ENCODE measurements at places on chromosomes 4 and X.

GRCh38 chr4:41839916-41840854 lies 91.7 kb upstream of the PHOX2B start:
- peaks cover 8% of the 10 kb centered on the region for H3K27me3 ChIP-seq
- DNase-seq = no peak
- H3K4me3 ChIP-seq = no peak overlapping the region

- no peaks in the 10 kb centered on the region for H3K4me1 ChIP-seq
- H3K36me3 ChIP-seq = no peaks in the 10 kb centered on the region
Measured at GRCh38 chrX:7068939-7069367, 78.6 kb upstream of the STS start.

- no peaks in the 10 kb centered on the region for H3K27me3 ChIP-seq
- no peak for DNase-seq
- no peak overlapping the region for H3K27ac ChIP-seq
Measured at GRCh38 chr4:163111588-163111987, 55.1 kb downstream of the NAF1 start.

DNA sequence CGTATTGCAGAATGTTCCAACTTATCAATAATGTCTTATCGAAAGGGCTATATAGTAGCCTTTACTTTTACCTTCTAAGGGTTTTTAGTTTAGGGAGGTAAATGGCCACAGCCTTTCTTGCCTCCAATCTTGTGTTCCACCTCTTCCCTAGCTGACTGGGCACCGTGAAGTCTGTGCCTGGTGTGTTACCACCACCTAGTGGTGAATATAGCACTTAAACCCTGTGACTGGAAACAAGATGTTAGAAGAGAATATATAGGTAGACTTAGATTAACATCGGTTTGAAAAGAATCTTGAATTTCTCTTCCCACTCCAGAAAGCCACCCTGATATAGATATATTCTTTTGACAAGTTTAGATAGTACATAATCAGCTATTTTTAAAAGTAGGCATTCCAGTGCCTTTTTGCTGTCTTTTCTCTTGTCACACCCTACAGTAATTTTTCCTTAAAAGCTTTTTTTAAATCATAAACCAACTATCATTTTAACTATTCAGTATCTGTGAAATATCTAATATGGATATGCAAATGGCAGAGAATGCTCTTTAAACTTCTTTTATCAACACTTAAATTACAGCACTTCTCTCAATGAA lies 27.8 kb upstream of the ADH7 start:
- H3K27ac ChIP-seq = no peak overlapping the region
- no peak overlapping the region for H3K4me3 ChIP-seq
- no peaks in the 10 kb centered on the region for H3K27me3 ChIP-seq
- no peaks in the 10 kb centered on the region for H3K4me1 ChIP-seq
- peak; percentile 83 for DNase-seq

DNA sequence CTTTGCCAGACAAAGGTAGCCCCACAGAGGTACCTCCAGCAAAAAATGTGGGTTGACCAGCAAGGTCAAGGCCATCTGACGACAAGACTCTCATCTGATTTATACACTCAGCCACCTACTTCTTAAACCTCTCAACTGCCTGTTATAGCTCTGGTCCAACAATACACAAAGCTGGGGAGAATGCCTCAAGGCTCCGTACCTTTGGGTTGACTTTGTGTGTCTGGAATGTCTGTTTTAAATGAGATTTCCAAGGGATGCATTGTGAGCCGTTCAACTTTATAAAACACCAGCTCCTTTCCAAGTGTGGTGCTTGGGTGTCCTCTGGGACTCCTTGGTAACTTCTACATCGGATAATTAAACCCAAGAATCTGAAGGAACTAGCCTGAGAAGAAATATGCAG lies 167.0 kb upstream of the RPL34 start:
- H3K27me3 ChIP-seq = no peaks in the 10 kb centered on the region
- no peaks in the 10 kb centered on the region for H3K4me1 ChIP-seq
- no peaks in the 10 kb centered on the region for H3K36me3 ChIP-seq
- no peak overlapping the region for H3K4me3 ChIP-seq
